ENCODE measurements at places on chromosomes 7 and 10.

GRCh38 chr7:147811923-147812322, 778.6 kb upstream of the C7orf33 start:
- no peak for DNase-seq

- no peak for DNase-seq
These were observed 268.9 kb upstream of the KLF6 start for GRCh38 chr10:4053940-4054339.

GRCh38 chr10:95168694-95169093, 25.3 kb upstream of the ACSM6 start:
- no peak for DNase-seq

DNA sequence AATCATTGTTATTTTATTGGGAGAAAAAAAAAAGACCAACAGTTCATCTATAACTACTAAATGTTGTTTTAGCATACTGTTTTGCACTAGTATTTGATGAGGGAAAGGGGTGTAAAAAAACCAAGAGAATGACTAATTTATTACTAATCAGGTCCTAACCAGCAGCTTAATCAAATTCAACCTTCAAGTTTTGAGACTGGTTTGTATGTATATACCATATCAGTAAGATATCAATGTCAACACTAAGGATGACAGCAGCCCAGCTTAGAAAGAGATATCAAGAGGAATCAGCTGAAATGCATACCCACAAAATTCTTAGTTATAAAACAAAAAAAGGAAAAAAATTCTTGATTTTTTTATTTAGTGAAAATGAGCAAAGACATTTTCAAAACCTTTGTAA, 122.6 kb downstream of the KMT2C start:
- DNase-seq, result no peak

DNA sequence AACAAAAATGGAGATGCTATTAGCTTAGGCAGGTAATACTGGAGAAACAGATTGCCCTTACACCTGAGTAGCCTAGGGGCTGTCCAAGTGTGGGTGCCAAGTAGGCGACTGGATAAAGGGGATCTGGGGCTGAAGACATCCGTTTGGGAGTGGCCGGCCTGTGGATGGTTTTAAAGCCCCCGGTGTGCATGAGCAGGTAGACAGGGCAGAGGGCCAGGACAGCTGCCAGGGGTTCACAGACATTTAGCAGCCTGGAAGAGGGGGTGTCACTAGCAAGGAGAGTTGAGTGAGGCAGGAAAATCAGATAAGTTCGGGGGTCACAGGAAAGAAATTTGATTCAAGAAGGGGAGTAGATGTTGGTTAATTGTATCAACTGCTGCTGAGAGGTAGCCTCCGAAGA, 1.5 kb upstream of the OPALIN start:
- DNase-seq, result no peak

DNA sequence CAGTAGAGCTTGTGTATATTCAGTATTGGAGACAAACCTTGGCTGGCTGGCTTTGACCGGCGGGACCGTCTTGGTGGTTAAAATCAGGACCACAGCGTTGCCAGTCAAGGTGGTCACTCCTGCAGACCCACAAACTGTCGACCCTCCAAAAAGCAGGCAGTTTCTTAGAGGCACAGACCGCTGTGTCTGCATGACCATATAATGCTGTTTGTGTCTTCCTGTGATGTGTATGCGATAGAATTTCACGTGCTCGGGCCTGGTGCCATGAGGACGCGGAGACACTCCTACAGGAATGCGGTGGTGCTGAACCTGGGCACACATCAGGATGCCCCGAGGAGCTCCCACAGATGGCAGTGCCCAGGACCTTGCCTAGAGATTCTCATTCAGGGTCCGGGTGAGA, 34.8 kb downstream of the BNIP3 start:
- DNase-seq, result no peak

DNA sequence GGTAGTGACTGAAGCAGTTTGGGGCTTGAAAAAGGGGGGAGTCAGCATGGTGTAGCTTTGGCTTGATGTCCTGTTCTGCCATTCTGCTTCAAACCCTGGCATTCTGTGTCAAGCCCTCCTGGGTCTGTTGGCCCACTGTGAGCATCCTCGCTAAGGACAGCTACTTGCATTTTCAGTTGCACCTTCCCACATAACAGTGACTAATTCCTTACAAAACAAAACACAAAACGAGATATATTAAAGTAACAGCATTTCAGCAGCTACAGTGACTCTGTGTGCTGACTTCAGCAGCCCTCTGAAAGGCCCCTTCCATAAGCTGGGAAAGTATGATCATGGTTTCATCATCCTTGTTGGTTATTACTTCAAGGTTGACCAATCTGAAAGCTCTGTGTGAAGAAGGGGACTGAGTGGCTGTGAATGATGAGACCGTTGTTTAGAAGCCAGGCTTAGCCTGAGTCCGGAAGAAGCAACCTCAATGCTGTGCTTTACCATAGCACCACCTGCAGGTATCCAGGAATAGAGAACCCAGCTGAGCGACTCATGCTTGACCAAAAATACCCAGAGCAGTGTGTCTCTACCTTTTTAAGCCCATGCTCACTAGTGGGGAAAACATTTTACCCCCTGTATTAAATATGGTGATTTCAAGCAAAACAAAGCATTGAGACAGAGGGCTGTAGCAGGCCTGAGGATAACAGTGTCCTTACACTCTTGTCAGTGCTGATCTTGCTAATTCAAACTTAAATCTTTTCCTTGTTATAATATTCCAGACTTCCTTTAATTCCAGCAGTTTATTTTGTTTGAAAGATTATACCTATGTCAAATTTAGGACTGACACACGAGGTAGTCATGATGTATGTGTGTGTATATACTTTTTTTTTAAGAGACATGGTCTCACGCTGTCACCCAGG, 42.6 kb upstream of the CC2D2B start:
- DNase-seq, result peak; percentile 86

DNA sequence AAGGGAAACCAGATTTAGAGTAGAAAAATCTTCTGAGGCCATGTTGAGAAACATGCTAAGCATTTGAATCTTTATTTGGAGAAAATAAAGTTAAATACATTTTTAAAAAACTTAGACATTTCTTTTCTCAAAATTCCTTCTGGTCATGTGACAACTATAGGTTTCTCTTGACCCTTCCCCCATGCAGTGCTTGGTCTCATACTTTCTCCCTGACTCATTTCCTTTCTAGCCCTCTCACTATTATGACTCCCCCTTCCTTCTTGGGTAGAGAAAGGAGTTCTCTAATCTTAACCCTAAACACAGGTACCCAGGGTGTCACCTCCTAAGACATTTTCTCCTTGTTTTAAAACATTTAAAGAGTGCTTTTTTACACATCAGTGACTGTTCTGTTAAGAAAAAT, 179.5 kb upstream of the TMEM106B start:
- peak; percentile 64 for DNase-seq

Data from IMR-90 (cell line).